ENCODE measurements at places on chromosomes 1 and 21. TPM values are rescaled to one million over a fixed set of nuclear protein-coding genes. Genes with fewer than 3 reads are reported as not detected.
A peak's percentile ranks its signal among the peaks of the same experiment; 100 is the strongest.

DNA sequence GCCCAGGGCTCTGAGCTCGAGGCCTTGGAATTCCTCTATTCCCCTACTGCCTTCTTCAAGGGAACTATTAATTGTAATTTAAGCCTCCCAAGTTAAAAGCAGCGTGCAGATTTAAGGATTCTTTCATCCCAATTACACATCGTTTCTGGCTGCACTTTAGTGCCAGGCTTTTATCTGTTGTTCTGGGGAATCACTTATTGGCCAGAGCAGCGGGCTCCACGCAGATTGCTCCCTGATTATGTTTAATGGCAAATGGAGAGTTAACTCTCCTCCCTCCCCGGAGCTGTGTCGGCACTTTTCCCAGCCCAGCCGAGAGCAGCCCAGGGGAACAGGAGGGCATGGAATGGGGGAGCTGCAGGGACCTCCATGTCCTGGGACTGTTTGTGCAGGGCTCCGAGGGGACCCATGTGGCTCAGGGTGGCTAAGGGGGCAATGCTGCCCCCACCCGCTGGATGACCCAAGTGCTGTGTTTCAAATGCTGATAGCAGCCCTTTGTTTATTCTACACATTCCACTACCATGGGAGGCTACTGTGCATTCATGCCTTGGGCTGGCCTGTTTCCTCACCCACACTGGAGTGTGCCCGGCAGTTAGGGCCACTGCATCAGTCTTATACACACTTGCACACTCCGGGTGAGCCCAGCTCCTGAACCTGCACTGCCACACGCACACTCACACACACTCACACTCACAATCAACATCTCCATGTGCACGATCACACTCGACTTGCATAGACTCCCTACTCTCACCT is 93.3 kb upstream of the POU3F1 start:
- DNase-seq = no peak

DNA sequence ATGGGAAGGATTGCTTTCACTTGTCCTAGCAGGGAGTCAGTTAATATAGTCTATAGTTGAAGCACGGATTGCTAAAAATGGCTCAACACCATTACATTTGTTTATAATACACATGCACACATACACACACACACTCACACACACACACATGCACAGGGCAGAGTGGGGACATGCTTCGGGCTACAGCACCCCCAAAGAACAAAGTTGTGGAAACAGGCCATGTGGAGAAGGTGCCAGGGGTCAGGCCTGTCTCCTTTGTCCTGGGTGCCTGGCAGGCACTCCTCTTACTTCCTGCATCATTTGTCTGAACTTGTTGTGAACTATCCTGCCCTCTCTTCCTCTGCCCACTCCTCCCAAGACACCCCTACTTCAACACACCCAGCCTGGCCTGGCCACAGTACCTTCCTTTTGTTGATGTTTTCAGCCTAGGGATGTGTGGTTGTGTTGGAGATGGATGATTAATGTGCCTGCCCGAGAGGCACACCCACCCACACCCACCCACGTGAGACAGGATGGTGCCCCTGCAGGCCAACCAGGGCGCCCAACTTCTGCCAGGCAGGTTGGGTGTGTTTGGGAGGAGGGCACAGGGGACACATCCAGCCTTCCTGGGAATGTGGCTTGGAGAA is 17.5 kb downstream of the RASSF5 start:
- DNase-seq = peak; percentile 86

GRCh38 chr1:52904927-52905698 is 16.4 kb downstream of the ECHDC2 start:
- no peak for DNase-seq

GRCh38 chr1:248894837-248895236 is 11.2 kb upstream of the PGBD2 start:
- no peak for DNase-seq

DNA sequence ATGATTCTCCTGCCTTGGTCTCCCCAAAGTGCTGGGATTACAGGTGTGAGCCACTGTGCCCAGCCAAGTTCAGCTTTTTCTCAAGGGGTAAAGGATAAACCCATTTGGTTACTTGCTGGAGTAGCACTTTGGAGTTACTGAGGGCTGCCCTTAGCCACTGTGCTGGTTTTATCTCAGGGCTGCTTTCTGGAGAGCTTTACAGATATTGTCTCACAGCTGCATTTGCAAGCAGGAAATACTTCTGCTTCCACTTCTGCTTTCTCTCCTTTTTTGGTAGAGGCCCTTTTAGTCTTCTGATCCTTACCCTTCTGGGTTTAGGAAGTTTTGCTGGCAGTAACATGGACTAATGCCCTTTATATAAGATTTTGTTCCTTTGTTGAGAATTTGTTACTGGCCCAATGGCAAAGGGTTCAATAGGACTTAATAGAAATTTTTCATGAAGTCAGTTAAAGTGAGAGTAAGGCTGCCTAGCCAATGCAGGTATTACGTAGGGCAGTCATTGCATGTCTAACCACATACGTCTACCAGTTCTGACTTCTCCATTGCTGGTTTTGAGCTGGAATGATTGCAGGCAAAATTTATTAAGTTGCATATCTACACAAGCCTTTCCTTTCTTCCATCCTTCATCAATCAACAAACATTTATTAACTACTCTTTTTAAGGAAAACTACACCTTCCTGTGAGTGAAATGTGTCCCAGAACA is 24.4 kb downstream of the CAP1 start:
- no peak for DNase-seq

GRCh38 chr1:18100491-18101063 is 7.0 kb upstream of the IGSF21 start:
- DNase-seq = peak; percentile 25

DNA sequence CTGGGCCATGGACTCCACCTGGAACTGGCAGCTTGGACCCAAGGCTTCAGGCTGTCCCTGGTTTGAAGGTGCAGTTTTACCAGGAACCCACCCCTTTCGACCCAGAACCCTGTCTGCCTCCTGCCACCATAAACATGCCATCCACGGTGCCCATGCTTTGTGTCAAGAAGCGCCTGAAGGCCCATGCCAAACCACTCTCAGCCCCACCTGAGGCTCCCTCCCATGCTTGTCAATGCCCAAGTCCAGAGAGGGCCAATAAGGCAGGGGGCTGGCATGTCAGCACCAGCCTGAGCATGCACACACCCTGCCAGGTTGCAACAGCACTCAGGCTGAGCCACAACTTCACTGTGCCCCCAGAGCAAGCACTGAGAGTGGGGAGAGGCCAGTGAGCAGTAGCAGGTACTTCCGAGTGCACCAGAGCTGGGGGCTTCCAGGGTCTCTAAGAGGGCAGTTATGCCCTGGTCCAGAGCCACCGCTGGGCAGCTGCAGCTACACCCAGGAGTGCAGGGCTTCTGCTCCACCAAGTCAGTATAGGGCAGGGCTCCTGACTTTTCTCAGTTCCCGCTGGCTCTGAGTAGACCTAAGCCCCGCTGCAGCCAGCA is 1256.0 kb downstream of the AMY1C start:
- no peak for DNase-seq

DNA sequence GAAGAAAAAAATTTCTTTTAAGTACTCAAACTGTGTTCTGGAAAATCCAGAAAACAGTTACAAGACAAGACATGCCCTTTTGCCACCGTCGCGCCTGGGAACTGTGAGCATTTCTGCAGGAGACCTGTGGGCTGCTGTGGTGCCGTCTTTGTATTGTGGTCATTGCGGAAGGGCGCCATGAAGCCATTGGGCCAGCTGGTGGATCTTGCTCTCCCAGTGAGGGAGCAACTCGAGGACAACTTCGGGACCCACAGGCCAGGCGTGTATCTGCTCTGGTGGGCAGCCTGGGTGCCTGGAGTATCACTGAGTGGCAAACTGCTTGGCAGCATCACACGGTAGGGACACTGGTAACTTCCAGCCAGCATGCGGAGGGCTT is 3.8 kb upstream of the THEMIS2 start:
- DNase-seq = peak; percentile 57

GRCh38 chr1:165424454-165425216 is 20.3 kb downstream of the RXRG start:
- DNase-seq = no peak

GRCh38 chr1:155070721-155071569 is 7.4 kb downstream of the EFNA4 start:
- DNase-seq = no peak

GRCh38 chr1:234933475-234933874 is 195.2 kb downstream of the TOMM20 start:
- DNase-seq = peak; percentile 30

DNA sequence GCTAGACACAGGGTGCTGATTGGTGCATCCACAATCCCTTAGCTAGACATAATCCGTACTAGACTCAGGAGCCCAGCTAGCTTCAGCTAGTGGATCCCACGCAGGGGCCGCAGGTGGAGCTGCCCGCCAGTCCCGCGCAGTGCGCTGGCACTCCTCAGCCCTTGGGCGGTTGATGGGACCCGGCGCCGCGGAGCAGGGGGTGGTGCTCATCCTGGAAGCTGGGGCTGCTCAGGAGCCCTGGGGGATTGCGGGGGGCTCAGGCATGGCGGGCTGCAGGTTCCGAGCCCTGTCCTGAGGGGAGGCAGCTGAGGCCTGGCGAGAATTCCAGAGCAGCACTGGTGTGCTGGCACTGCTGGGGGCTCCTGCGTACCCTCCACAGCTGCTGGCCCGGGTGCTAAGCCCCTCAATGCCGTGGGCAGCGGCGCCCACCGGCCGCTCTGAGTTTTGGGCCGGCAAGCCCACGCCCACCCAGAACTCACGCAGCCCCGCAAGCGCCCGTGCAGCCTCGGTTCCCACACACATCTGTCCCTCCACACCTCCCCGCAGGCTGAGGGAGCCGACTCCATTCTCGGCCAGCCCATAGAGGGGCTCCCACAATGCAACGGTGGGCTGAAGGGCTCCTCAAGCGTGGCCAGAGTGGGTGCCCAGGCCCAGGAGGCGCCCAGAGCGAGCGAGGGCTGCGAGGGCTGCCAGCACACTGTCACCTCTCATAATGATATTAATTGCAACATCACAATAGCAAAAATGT is 87.4 kb downstream of the CRB1 start:
- no peak for DNase-seq

DNA sequence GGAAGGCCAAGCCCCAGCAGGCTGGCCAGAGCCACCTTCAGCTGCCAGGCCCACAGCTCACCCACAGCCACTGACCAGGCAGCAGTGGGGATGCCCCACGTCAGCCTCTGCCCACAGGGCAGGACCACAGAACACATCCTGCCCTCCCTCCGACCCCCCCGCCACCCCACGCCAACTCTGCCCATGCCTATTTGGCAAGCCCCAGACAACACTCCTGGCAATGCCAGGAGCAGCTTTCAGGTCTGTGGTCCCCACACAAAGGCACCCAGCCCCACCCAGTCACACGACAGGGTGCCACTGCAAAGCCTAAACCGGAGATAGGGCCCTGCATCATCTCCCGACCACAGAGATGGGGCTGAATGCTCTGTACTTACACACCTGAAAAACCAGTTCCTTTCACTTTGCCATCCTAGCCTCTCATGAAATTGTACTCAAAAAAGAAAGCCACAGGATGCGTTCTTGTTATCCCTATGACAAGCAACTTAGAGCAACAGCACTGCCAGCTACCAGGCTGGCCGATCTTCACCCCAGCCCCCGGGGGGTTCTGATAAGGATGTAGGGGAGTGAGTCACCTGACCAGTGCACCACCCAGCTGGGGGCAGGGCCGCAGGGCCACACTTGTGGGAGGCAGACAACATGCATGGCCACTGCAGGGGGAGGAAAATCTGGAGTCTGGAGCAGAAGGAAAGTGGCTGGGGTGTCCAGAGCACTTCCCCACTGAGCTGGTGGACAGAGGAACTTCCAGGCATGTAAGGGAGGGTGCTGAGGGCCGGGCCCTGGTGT is 36.2 kb downstream of the UBE2G2 start:
- DNase-seq = peak; percentile 60

GRCh38 chr1:245550720-245551043 is 395.9 kb downstream of the KIF26B start:
- no peak for DNase-seq

GRCh38 chr1:86453664-86454063 is 15.1 kb upstream of the CLCA1 start:
- no peak for DNase-seq

DNA sequence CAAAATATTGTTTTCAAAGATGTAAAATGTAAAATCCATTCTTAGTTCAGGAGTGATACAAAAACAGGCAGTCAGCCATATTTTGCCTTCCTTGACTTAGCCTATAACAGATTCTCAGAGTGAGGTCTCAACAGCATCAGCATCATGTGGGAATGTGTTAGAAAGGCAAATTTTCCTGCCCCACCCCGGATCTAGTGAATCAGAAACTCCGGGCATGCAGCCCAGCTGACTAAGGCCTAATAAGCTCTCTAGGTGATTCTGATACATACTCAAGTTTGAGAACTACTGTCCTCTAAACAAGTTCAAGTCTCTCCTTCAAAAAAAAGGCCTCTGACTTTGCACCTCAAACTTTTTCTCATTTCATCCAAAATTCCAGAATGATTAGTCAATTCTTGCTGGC is 46.9 kb upstream of the PRRC2C start:
- peak; percentile 95 for DNase-seq

GRCh38 chr1:9929431-9930385 is 13.5 kb downstream of the LZIC start:
- DNase-seq = no peak

GRCh38 chr1:220485131-220485530 is 42.8 kb upstream of the MARK1 start:
- no peak for DNase-seq

DNA sequence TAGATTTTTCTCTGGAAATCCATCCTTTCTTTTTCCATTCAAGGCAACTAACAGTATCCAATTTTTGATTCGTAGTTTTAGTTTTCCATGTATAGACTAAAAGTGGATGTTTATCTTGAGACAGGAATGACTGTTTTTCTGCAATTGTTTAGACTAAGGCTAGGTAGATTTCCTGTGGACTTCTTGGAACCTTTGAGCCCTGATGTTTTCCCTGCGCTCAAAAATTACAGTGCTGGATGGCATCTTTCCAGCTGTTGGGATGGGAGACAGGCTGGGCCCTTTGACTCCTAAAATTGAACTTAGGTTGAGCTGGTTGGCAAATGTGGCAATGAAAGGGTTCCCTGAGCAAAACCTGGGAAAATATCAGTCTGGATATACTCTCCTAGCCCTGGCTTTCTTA is 180.4 kb downstream of the DHRS3 start:
- DNase-seq = no peak

PIGC gene
- total RNA-seq = 17.7 TPM

BSND gene
- not detected for total RNA-seq

GPR3 gene
- total RNA-seq = 0.50 TPM

ADGRL2 gene
- total RNA-seq = 43.7 TPM

SIPA1L2 gene
- total RNA-seq = 19.8 TPM

CD1D gene
- 1.3 TPM for total RNA-seq

KCNJ9 gene
- not detected for total RNA-seq

Measured in mammary epithelial cell (primary cell).